ENCODE measurements at places on chromosomes 12 and 14. TPM values are rescaled to one million over a fixed set of nuclear protein-coding genes. Genes with fewer than 3 reads are reported as not detected.

DNA sequence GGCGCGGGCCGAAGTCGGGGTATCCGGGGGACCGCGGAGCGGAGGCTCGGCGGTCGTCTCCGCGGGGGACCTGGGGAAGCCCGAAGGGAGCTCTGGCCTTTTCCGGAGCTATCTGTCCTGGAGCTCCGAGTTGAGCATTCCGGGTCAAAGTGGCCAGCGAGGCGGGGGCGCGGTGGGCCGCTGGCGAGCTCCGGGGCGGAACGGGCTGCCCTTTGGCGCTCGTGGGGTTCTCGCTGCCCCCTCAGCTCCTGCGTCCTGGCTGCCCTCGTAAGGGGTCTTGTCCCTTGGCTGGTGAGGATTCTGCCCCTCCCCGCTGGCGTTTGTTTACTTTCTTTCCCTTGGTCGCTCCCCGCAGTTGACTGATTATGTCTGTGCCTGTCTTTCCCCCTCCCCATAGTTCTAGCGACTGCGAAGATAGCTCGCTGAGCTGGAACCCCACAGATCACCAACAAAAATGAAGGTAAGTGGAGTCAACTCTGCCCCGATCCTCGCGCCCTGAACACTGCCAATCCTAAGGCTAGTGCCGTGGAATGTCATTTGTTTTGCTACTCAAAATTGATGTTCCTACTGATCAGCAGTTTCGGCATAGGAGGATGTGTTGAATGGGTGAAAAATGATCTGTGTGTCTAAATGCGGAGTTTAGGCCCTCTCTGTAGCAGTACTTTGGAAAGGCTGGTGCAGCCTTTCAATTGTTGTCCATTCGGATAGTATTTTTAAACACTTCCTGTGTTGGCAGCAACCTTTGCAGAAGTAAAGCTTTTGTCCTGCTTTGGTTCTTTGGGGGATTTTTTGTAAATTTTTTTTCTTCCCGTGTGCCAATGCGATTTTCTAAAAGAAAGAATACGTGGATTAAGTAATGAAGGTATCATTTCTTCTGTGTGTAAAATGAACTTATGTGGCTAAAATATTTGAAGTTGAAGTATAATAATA, 1.3 kb downstream of the ARID4A start:
- no peaks in the 10 kb centered on the region for H3K27me3 ChIP-seq
- no peaks in the 10 kb centered on the region for H3K4me1 ChIP-seq
- peak; percentile 10 for DNase-seq
- peaks cover 32% of the 10 kb centered on the region for H3K36me3 ChIP-seq
- no peak overlapping the region for H3K4me3 ChIP-seq

DNA sequence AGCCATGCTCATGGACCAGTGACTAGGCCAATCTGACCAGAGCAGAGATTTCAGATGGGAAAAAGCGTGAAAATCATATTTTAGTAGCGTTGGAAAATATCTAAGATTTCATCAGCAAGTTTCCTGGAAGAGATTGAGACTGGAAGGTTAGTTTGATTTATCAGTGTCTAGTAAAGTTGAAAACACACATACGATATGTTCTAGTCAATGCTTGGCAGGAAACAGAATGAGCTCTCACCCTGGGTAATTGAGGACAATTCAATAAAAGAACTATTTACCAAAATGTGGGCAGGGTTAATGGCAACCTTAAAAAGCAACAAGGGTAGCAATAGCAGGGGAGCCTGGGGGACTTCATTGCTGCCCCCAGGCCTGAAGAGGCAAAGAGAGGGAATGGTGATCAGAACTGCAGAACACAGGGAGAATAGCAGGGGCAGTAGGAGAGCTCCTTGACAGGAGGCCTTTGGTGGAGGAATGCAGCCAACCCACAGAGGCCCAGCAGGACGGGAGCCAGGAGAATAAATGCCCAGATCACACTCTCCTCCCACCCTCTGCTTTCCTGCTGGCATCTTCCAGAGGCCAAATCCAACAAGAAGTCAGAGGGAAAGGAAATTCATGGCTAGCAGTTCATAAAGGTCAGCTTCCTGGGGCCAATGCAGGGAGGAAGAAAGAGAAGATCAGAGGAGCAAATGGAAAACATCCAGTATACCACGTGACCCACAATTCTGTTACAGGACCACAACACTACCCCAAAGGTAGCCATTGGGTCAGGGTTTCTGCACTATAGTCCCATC, 27.6 kb upstream of the LRP6 start:
- peaks cover 7% of the 10 kb centered on the region for H3K4me1 ChIP-seq
- no peaks in the 10 kb centered on the region for H3K36me3 ChIP-seq
- H3K27ac ChIP-seq = no peak overlapping the region
- H3K4me3 ChIP-seq = no peak overlapping the region
- DNase-seq = no peak

DNA sequence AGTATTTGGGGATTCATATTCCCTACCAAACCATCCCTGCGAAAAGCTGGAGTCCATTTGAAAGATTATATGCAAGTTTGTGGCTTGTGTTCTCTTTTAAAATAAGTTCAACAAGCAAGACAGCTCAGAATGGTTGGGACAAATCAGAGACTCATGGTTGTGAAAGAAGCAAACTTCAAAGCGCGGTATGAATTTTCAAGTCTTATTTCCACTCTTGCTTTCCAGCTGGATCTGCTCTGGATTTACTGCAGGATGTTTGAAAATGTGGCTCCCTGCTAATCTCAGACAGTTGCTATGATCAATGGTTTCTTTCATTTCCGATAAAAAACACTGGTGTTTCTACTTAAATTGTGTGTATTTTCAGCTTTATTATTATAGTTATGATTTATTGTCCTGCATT, 477.5 kb downstream of the RAD51B start:
- H3K27ac ChIP-seq = no peak overlapping the region
- no peak for DNase-seq
- no peaks in the 10 kb centered on the region for H3K27me3 ChIP-seq

- no peaks in the 10 kb centered on the region for H3K4me1 ChIP-seq
- H3K27me3 ChIP-seq = no peaks in the 10 kb centered on the region
- H3K4me3 ChIP-seq = no peak overlapping the region
- no peak overlapping the region for H3K27ac ChIP-seq
These were observed 239.0 kb downstream of the CPNE8 start for GRCh38 chr12:38666425-38666824.

GRCh38 chr14:51019089-51019488, 74.8 kb upstream of the PYGL start:
- H3K36me3 ChIP-seq = no peaks in the 10 kb centered on the region
- DNase-seq = no peak
- H3K4me3 ChIP-seq = no peak overlapping the region

Gene DAO
- total RNA-seq = not detected

Measured in Calu3 (cell line).